Stimulated activated CD8-positive, alpha-beta memory T cell treated with anti-CD3 and anti-CD28 coated beads, Interleukin-7, amount 100 ng/mL, for 48 hours (primary cell): ENCODE measurements at places on chromosomes 5 and 9.

DNA sequence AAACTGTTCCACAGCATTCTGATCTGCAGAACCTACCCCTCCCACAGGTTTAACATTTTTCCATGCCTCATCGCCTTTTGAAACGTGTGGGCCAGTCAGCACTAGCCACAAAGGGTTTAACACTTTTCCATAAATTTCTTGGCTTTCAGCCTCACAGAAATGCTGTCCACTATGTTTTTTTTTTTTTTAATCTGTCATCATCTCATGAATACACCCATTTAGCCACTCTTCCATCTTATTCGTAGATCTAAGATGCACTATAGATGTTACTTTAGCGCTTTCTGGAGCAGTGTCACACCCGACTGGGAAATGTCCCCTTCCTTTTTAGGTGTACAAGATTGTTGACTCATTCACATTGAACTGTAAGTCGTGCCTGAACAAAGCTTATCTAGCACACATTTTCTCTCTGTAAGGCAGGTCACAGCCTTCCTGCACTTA, 62.3 kb downstream of the GCNT1 start:
- no peak for DNase-seq

GRCh38 chr9:137204731-137205125, 720 bp downstream of the TMEM203 start:
- no peak for DNase-seq

GRCh38 chr9:70601000-70601951, 186.8 kb upstream of the KLF9 start:
- no peak for DNase-seq

DNA sequence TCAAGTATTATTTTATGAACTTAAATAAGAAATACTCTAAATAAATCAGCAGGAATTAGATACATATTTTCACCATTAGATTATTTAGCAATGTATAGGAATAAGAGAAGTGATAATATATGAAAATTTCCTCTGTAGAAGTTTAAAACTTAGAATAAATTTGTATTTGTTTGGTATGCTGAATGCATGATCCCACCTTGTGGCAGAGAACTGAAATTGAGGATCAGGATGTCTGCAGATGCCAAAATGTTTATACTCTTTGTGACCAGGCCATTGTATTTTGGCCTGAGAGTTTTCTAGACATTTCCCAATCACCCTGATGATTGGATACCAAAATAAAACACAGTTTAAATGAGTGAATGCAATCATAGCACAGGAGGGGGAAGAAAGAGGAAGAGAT, 6.3 kb downstream of the TYRP1 start:
- DNase-seq = no peak

DNA sequence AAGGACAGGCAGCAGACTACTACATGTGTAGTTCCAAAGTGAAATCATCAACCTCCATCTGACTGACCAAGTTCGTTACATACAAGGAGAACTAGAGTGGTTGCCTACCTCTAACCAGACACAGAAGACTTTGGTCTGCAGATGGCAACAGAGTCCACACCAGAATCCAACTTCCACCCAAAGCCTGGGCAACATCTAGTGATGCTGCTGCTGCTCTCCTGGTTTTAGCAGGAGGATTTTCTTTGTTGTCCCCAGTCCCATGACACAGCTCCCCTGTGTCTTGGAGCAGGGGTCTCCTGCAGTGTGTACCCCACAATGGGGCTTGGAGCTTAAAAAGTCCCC, 46.4 kb upstream of the APC start:
- DNase-seq = no peak
